ENCODE measurements at places on chromosomes 11 and 22.

GRCh38 chr11:20110908-20111669, 49.2 kb downstream of the DBX1 start:
- peak; percentile 58 for DNase-seq

- no peak for DNase-seq
Observed at GRCh38 chr11:77109236-77110019, 6.8 kb downstream of the OMP start.

DNA sequence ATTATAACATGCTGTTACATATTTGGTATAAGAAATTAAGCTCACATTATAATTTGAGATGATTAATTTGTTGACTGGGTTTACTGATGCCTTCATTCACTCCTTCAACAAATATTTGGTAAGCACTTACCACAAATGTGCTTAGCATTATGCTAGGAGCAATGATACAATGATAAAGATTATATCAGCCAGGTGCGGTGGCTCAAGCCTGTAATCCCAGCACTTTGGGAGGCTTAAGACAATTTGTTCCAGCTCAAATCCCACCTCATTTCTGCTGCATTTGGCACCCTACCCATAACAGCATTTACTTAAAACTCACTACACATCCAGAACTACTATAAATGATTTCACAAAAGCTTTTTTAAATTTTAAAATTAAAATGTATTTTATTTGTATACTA, 1263.6 kb upstream of the RAG2 start:
- no peak for DNase-seq

DNA sequence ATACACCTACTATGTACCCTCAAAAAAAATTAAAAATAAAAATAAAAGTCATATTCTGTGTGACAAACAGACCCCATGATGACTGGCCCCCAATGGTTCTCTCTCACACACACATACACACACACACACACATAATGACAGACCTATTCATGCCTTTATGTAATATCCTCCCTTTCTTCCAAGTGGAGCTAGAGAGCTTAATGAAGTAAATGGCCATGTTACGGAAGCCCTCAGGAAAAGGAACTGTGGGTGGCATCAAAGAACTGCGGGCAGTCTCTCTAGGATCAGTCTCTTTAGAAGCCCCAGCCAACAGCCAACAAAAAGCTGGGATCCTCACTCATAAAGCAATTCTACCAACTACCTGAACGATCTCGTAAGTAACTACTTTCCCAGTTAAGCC, 125.5 kb downstream of the SIK3 start:
- no peak for DNase-seq

Measured in T-helper 2 cell (primary cell).